ENCODE measurements at places on chromosomes 16 and 17.
A peak's percentile ranks its signal among the peaks of the same experiment; 100 is the strongest.

GRCh38 chr17:10435096-10435495, 13.3 kb upstream of the MYH8 start:
- DNase-seq: no peak

DNA sequence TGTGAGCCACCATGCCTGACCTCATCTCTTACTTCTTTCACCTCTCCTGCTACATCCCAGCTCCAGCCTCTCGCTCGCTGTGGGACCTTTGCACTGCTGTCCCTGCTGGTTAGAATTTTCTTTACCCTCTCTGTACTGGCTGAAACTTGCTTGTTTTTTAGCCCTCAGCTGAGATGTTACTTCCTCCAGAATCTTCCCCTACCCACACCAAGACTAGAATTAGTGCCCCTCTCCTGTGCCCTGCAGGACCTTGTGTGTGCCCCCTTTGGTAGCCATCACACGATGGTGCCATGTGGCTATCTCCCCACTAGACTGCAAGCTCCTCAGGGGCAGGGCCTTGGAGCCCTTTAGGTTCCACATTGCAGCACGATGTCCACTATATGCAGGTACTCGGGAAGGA, 84.1 kb downstream of the AIPL1 start:
- no peak for DNase-seq

DNA sequence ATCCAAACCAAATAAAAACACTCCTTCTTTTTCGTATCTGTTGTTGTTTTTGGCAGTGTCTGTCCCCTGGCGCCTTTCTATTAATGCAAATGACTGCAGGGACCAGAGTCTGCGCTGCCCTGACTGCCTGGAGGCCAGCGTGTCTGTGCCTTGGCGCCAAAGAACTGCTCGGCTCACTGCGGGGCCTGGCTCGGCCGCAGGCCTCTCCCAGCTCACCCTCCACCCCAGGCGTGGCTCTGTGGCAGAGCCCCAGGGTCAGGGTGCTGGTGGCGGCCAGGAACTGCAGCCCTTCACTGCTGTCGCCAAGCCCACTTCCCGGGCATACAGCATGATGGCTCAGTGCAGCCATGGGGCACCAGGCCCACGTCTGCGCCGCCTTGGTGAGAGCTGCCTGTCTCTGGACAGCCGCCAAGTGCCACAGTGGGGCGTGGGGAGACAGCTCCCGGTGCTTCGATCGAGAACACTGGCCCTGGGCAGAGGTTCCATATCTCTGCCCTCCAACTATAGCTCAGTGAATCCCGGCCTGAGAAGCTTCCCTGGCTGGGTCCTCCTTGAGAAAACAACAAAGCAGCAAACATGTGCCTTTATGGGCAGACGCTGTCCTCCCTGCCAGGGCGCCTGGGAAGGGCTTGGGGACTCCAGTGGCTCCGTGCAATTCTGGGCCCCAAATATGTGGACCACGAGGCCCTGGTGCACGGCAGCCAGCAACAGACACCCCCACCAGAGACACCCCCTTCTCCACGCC, 11.1 kb downstream of the CANT1 start:
- DNase-seq: no peak

GRCh38 chr17:3610523-3610922, 1.3 kb upstream of the TRPV1 start:
- DNase-seq: no peak

DNA sequence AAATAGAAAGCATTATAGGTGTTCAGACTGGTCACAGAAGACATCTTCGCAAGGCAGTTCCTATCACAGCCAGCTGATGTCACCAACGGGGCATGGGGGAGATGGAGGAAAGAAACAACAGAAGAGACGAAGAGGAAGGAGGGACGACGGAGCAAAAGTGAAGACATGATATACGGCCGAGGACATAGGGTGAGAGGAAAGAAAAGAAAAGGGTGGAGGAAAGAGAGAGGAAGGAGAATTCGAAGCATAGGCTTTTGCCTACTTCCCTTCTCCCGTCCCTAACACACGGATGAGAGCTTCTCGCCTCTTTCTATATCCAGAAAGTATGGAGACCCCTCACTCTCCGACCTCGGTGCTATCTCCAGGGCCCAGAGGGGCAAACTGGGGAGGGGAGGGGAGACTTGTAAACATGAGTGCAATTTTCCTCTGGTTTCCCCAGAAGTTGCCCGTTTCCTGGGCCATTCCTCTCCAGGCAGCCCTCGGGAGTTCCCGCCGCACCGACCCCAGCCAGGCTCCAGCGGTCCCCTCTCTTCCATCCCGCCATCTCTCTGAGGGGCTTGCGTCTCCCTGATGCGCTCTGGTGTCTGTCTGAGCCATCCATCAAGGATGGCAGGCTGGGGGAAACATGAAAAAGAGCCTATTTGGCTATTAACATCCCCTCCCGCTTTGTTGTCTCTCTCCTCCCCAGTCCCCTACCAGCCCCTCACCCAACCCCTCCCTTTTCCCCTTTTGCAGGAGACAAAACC, 26.0 kb downstream of the COPZ2 start:
- no peak for DNase-seq

GRCh38 chr17:45228763-45229539, 7.3 kb downstream of the FMNL1 start:
- peak; percentile 69 for DNase-seq

DNA sequence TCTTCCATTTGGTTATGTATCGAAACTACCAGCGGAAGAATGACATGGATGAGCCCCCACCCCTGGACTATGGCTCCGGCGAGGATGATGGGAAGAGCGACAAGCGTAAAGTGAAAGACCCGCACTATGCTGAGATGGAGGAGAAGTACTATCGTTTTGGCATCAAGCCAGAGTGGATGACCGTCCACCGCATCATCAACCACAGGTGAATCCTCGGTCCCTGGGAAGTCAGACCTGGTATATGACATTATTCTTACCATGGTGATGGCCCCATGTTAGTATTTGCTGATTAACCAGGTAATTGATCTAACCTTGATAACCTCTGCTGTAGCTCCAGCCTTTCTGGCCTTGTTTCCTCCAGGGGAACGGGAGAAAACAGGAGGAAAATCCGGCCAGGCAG, 8.5 kb downstream of the CHD3 start:
- no peak for DNase-seq

DNA sequence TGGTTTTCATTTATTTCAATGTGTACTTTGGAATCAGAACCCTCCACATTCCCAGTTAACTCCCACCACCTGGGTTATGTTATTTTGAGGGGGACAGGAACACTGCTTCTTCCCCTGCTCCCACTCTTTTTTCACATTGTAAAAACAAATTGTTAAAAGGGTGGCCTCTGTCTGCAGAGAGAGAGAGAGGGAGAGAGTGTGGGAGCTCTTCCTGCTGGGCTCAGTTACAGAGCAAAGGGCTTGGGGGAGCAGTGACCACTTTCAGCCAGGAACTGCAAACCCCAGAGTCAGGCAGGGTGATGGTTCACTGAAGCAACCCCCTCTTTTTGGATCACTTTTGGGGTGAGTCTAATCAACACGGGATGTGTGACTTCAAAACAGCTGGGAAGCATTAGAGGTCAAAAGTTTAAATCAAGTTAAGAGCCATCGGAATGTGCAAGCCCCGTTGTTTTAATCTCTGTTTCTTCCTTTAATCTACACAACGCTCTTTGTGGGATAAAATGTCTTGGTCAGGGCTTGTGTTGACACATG, 577.0 kb upstream of the CDH11 start:
- no peak for DNase-seq

DNA sequence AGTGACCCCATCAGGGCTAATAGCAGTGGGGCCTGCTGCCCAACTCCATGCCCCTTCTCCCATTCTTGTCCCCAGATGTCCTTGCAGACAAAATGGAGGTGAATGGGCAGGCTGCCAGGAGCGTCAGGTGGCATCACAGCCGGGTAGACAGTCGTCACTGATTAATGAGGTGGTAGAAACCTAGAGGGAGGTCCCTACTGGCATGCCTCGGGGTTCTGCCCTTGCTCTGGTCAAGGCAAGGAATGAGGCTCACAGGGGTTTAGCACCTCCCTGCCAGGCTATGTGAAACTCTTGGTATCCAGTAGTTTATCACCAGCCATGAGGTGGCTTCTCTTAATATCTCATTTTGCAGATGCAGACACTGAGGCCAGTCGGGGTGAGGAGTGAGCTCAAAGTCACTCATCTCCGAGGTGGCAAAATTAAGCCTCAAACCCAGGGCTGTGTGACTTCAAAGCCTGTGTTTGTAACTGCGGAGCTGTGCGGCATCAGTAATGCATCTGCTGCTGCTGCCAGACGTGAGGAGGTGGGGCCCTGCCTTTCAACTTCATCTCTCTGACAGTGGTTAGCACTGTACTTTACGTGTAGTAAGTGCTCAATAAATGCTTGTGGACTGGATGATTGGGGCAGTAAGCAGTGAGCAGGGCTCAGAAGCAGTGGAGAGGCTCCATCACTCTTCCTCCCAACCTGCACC, 21.3 kb downstream of the RAI1 start:
- no peak for DNase-seq

DNA sequence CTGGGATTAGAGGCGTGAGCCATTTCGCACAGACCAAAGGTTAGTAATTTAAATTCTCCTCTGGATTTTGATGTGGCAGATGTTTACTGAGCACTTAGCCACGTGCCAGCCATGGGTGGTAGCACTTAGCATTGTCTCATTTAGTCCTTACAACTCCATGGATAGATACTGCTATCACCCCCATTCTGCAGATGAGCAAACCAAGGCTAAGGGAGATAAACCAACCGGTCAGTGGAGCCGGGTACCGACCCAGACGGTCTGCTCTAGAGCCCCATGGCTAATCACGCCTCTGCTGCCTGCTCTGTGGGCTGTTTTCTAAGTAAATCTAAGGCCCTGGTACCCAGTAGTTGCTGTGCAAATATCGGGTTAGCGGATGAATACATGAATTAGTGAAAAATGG, 12.6 kb upstream of the ADGRG1 start:
- no peak for DNase-seq

DNA sequence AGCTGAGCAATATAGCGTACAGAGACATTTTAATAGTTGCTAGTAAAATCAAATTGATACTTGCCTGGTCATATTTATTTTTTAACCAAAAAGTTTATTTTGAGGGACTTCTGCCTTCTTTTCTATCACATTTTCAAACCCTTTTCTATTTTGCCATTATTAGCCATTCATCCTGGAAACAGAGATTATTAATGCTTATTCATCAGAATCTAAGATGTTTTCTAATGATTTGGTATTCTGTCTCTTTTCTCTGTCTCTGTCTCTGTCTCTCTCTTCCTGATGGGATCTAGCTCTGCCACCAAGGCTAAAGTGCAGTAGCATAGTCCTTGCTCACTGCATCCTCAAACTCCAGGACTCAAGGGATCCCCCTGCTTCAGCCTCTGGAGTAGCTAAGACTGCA, 871.3 kb upstream of the CDH8 start:
- no peak for DNase-seq

DNA sequence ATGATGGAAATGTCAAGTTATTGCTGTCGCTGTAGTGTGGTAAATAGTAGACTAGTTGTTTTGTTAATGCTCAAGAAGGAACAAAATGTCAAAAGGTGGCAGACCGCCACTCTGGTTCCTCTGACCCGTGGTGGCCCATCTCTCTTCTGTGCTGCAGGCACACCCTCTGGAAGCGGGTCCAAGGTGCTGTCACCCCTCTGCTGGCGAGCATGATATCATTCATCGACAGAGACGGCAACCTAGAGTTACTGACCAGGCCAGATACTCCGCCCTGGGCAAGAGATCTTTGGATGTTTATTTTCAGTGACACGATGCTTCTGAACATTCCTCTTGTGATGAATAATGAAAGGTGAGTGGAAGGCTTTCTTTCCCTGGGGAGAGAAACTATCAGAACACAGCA, 56.8 kb upstream of the ENDOV start:
- no peak for DNase-seq
